ENCODE measurements at places on chromosomes 4 and X.

GRCh38 chrX:11426712-11427452 lies 133.7 kb downstream of the AMELX start:
- DNase-seq: no peak

DNA sequence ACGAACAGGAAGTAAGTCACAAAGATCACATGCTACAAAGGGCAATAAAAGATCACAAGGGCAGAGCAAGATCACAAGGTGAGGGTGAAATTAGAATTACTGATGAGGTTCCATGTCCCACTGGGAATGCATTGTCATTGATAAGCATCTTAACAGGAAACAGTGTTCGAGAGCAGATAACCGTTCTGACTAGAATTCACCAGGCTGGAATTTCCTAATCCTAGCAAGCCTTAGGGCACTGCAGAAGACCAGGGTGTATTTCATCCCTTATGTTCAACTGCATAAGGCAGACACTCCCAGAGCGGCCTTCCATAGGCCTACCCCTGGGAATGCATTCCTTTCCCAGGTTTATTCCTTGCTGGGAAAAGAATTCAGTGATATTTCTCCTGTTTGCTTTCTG lies 980.6 kb upstream of the LCORL start:
- DNase-seq: no peak

DNA sequence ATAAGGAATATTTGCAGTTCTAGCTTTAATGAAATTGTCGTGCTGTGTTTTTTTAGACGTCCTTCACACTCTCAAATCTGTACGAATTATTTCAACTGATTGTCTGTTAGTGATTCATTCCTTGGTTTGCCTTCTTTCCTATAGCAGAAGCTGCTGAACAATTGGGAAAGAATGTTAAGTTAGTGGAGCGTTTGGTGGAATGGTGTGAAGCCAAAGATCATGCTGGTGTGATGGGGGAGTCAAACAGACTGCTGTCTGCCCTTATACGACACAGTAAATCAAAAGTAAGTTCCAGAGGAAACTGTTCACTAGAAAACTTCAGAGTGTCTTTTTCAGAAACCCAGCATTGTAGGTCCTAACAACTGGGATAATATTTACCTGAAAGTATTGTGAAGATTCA lies 159.9 kb downstream of the RAP1GDS1 start:
- DNase-seq: no peak

DNA sequence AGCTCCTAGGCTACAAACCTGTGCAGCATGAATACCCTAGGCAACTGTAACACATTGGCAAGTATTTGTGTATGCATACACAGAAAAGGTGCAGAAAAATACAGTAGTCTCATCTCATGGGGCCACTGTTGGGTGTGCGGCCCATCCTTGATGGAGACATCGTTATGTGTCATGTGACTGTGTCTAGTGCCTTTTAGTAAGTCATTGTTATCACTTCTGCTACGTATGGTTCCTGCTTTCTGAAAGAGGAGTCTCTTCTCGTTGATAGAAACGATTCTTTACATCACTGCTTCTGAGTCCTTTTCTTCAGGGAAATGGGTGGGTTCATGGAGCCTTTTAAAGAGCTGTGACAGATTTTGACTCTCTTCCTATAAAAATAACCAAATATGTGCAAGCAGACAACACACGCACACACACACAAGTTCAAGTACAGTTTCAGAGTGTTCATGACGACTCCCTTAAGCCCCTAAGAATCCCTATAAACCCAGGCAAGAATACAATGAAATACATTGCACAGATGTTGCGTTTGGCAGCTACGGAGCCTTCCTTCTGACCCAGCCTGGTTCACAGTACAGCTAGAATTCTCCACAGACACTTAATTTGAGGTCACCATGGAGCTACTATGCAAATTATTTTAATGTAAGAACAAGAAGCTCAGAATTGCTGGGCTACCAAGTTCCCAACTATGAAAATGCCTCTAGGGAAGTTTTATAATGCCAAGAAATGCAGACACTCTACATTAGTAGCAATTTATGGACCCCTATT lies 10.2 kb upstream of the STK32B start:
- no peak for DNase-seq

- DNase-seq: no peak
Measured at GRCh38 chr4:132094017-132094416, 1055.1 kb upstream of the PCDH10 start.

DNA sequence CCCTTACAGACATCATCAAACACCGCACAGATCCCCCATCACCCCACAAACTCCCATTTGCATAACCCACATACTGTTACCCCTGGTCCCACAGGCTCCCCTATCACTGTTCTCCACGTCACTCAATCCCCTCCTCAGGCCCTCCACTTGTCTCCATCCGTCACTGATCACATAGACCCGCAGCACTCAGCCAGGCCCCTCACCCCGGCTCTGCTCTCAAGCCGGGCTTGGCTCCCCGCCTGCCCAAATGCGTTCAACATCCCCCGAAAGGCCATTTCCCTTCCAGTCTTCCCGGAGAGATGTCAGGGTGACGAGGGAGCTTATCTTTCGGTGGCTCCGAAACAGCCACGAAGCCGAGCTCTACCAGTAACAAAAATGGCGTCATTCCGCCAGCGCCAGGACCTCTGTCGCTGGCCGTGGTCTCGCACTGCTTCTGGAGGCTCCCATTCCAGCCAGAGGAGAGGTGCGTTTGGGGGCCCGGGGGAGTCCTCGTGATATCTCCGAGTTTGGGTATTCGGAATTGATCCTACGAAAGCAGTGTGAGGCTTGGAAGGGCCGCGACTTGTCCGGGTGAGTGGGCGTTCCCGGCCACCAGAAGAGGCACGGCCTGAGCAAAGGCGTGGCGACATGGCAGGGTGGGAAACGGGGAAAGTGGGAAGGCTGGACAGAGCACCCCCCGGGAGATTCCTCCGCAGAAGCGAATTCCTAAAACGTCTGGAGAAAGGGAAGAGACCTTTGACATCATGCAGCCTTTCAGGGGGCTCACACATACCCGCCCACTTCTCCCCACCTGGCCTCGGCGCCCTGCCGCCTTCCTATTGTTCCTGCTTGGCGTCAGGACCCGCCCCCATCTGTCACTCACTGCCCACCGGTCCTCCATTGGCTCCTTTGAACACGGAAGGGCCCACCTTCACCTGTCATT lies at the start of gene ZNF630:
Gene ZNF630, minus strand, starts transcription at position 577 of the 922 bp plus-strand sequence. CDS start 4,754 bp downstream, outside the sequence.
- peak; percentile 33 for DNase-seq

DNA sequence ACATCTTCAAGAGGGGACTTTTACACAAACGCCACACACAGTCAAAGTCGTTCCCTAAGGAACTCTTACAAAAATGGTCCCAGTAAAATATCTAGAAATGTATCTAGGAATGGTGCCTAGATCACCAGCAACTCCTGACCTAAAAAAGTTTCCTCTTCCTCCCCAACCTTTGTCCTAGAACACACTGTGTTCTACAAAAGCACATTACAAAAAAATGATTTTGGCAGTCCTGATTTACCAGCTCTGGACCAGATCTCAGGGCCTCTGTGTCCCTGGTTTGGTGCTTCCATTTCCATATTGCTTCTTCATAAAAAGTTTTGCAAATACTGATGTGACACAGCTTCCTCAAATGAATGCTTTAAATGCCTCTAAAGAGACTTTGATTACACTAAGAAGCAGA lies 55.0 kb downstream of the LNX1 start:
- no peak for DNase-seq

DNA sequence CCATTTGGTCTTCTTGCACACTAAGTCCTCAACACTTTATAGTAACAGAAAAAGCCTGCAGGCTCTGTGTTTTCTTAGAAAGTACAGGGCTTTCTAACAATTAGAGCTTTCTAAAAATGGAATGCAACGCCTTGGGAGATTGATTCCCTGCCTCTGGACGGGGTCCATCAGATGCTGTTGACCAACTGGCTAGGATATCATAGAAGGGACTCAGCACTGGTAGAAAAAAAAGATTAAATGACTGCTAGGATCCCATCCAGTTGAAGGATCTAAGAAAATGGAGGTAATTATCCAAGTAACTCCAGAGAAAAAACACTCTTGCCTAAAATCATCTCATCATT lies 39.5 kb downstream of the USP46 start:
- DNase-seq: no peak

DNA sequence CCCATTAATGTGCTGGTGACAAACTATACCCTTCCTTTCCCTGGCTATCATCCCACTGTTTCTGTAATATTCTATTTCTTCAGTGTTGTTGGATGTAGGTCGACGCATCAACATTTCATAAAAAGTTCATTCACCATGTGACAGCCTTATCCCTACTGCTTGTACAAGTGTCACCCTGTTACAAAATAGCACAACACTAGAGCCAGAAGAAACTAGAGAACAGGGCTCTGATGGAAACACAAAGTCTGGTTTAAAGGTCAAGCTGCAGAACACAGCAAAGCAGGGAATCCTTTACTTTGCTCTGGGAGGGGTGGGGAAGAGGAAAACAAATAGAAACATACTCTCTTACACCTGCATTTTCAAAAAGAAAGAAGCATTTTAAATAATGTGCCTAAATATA lies 131.3 kb upstream of the TBC1D9 start:
- DNase-seq: no peak

DNA sequence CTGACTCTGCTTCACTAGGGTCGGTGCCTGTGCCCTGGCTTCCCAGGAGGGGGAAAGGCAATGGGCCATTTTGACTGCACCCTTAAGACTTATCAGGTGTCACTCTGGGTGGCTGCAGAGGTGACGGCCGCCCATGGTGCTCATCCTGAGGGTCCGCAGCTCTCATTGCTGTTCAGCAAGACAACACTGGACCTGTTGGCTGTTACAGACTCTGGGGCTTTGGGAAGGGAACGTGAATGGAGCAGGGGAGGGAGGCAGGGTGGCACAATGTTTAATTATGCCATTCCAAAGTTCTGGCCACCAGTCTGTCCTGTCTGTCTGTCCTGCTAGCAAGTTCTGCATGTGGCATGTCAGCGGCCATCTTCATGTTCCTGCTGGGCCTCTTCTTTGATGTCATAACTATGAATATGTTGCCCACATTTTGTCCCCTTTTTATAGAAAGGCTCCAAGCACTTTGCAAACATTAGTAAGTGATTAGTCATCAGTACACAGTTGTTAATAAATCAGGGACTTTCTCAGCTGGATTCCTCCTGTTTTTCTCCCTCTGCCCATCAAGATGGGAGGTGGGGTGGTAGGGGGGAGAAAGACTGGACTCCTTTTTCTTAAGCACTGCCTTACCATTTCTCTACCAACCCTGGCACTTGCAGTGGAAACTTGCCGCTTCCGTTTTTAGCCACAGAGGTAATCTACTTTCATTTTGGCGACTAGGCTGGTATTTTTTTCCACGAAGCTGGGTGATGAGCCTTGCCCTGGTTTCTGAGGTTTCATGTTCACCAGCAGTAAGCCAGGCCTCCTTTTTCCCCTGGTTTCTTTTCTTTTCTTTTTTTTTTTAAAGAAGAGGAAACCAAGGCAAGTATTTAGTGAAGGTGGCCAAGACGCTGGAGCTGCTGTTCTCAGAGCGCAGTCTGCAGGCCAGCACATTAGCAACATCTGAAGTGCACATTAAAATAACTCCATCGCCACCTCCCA lies 88.6 kb upstream of the TRIM2 start:
- DNase-seq: peak; percentile 63

GRCh38 chr4:116092961-116093360 lies 979.5 kb upstream of the NDST4 start:
- DNase-seq: no peak

DNA sequence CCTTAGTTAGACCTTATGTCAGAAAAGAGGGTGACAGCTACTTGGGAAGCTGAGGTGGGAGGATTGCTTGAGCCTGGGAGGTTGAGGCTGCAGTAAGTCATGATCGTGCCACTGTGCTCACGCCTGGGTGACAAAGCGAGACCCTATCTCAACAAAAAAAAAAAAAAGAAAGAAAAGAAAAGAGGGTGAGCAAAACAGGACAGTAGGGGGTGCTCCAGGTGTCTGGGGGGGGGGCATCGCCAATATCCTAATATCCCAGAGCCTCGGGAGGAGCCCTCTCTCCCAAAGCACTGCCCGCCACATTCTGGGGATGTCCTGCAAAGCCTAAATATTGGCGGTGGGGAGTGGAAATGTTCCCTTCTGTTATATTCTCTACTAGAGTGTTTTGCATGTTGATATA lies 120.9 kb upstream of the TBL1X start:
- DNase-seq: no peak

DNA sequence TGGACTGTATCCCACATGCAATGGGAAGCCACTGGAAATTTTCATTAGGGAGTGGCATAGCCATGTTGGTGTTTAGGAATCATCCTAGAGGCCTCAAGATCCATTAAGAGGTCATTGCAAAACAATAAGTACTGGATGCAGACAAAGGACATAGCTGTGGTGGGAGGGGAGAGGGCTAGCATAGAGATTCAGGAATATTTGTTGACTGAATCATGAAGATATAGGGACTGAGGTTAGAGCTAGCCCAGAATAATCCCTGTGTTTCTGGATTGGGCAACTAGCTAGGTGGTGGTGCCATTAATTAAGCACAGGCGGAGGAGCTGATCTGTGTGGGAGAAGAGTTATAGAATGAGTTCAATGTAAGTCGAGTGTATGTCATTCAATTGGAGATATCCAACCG lies 135.0 kb downstream of the RAB28 start:
- no peak for DNase-seq

DNA sequence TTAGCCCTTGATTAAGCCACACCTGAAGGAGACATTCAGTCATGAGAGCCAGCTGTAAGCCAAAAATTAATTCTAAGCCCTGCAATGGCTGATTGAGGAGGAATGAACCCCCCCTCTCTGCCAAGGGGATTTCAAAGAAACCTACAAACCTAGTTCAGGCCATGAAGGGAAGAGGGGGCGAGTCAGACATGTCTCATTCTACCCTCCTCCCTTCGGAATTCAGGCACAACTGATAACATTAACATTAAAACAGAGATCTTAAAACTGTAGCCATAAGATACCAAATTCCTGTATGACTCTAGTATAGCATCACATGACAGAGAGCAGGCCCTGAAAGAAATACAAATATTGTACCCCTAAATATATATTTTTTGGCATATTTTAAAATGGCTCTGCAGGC lies 40.4 kb upstream of the AFAP1 start:
- no peak for DNase-seq

DNA sequence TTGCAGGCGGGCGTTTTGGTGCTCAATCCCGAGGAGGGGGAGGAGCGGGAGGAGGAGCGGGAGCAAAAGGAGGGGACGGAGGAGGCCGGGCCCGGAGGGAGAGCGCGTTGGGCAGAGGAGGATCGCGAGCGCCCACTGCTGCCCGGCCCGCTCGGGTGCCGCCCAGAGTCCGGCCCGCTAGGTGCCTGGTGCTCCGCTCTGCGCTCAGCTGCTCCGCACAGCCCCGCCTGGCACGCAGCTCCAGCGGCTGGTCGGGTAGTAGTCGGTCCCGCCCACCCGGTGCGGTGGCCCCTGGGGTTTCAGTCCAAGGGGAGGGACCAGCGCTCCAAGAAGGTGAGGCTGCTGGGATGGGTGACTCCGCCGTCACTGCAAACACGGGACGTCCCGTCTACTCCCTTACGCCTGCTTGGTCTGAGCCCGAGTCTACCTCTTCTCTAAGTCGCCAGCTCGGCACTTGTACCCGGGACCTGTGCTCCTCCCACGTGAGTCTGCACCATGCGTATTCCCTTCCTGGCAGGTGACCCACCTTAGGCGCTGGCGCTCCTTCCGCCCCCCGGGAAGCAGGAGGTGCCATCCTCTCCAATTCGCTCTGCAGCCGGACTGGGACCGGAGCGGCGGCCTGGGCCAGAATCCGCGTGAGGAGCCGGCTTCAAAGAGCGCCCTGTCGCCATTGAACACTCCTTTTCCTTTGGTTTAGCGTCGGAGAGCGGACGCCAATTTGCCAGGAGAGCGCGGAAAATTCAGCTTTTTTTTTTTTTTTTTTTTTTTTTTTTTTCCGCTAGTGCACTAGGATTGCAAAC lies 405 bp upstream of the HS3ST1 start:
- peak; percentile 13 for DNase-seq

Data from activated CD4-positive, alpha-beta T cell treated with anti-CD3 and anti-CD28 coated beads, Interleukin-2, amount 50 U/mL, for 1 hour (primary cell).